K562 (cell line): ENCODE measurements at places on chromosomes 6 and 20. TPM values are rescaled to one million over a fixed set of nuclear protein-coding genes. Genes with fewer than 3 reads are reported as not detected.

Gene DNMT3B
- total RNA-seq, result 69.5 and 74.8 TPM in 2 replicates

DNA sequence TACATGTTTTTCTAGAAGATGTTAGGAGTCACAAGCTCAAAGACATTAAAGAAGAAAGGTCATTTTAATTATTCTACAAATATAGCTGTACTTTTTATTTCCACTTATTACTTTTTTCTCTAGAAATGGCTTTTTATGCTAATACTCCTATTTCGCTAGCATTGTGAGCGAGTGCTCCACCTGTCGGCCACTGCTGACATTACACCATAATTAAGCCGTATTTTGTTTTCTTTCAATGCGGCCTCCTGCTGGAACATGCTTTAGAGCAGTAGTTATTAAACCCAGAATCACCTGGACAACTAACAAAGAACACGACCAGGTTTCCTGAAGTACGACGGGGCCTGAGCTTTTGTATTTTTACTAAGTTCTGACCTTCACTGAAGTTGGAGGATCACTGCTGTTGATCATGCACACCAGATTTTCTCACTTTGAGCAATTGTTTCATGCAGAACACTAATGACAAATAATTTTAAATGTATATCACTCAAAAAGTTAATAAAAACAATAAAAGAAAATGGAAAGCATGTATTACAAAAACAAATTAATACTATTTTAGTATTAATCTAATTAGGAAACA is 74.1 kb upstream of the PAK5 start:
- DNase-seq, result peak; percentile 4
- no peak overlapping the region for H3K4me3 ChIP-seq
- H3K4me1 ChIP-seq, result no peaks in the 10 kb centered on the region
- no peak overlapping the region for H3K27ac ChIP-seq
- no peaks in the 10 kb centered on the region for H3K27me3 ChIP-seq
- no peaks in the 10 kb centered on the region for H3K36me3 ChIP-seq

DNA sequence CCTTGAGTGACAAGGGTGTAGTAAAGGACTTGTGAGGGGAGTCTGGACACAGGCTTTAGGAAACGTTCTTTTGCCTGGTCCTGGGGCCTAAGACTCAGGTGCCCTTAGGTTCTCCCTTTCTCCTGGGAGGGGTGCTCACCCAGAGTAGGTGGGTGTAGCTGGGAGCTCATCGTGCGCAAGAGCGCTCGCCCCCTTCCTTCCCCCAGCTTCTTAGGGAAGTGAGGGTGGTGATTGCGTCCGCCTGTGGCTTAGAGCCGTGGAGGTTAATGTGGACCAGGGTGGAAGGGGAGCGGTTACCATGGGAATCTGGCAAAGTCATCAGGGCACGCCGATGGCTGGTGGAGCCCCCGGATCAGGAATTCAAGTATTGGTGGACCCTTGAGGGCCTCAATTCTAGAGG is 3.3 kb upstream of the AARS2 start:
- H3K4me3 ChIP-seq, result no peak overlapping the region
- peaks cover 6% of the 10 kb centered on the region; the same call in 1 of the 3 replicates for H3K4me1 ChIP-seq
- H3K27ac ChIP-seq, result no peak overlapping the region
- H3K27me3 ChIP-seq, result peaks cover 36% of the 10 kb centered on the region
- DNase-seq, result no peak
- H3K36me3 ChIP-seq, result peaks cover 8% of the 10 kb centered on the region

Gene ENPP4
- total RNA-seq, result 0.04 and 0.07 TPM in 2 replicates

DNA sequence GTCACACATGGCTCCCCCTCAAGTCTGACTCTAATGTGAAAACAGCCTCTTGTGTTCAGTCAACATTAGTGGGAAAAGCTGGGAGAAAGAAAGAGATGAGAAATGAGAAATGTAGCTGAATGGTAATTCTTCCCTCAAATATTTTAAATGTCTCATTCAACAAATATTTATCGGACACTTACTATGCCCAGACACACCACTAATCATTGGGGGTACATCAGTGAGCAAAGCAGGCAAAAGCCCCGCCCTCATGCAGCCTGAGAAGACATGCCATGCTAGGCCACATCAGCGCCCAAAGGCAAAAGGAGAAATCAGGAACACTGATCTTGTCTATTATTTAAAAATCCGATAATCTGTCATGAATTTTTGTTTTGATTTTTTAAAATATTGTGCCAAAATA is 89.9 kb upstream of the ASF1A start:
- no peak overlapping the region for H3K4me3 ChIP-seq
- no peaks in the 10 kb centered on the region for H3K27me3 ChIP-seq
- H3K36me3 ChIP-seq, result no peaks in the 10 kb centered on the region

Gene SRMS
- total RNA-seq, result not detected in 2 replicates

DNA sequence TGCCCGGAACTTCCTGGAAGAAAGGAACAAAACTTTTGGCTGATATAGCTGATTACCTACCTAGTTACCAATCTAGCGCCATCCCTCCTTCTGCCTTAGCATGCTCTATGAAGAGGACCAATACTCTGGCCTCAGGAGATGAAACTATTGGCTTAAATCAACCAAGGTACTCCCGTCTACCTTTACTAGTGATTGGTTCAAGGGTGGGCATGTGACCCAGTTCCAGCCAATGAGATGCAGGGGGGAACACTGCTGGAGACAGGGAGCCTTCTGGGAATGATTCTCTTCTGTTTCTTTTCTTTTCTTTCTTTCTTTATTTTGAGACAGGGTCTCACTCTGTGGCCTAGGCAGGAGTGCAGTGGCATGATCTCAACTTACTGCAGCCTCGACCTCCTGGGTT is 72.6 kb upstream of the CCDC167 start:
- no peaks in the 10 kb centered on the region for H3K4me1 ChIP-seq
- H3K4me3 ChIP-seq, result no peak overlapping the region
- peak; percentile 59 for DNase-seq
- H3K27ac ChIP-seq, result no peak overlapping the region

DNA sequence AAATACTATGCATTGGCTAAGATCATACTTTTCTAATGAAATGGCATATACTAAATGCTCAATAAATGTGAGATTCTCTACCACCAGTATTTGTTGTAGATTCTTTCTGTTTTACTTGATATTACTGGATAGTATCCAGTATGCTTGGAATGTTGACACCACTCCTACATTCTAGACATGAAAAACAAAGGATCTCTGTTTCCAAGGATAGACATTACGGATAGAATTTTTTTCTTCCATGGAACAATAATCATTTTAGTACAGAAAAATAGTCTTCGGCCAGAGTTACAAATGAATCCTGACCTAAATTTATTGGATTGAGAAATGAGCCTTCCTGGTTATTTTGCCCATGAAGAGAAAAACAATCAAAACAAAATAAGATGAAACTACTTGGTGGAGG is 258.2 kb upstream of the NT5E start:
- no peak overlapping the region for H3K4me3 ChIP-seq
- no peaks in the 10 kb centered on the region for H3K36me3 ChIP-seq
- H3K27me3 ChIP-seq, result no peaks in the 10 kb centered on the region
- H3K27ac ChIP-seq, result no peak overlapping the region
- no peaks in the 10 kb centered on the region for H3K4me1 ChIP-seq
- no peak for DNase-seq

- no peaks in the 10 kb centered on the region; the same call in 1 of the 2 replicates for H3K27me3 ChIP-seq
- no peaks in the 10 kb centered on the region for H3K36me3 ChIP-seq
- H3K4me1 ChIP-seq, result peaks cover 37% of the 10 kb centered on the region
- no peak overlapping the region for H3K4me3 ChIP-seq
- no peak for DNase-seq
Observed at GRCh38 chr20:63810730-63811490, 20.2 kb downstream of the ZBTB46 start.

Gene TRERF1
- 0.16 and 0.20 TPM in 2 replicates for total RNA-seq

Gene MEP1A
- not detected in 2 replicates for total RNA-seq

- H3K4me3 ChIP-seq, result no peak overlapping the region
- no peaks in the 10 kb centered on the region for H3K27me3 ChIP-seq
- DNase-seq, result no peak
Observed at GRCh38 chr6:136764517-136764993, 27.7 kb downstream of the MAP3K5 start.
